ENCODE measurements at places on chromosomes 3 and 15.
A peak's percentile ranks its signal among the peaks of the same experiment; 100 is the strongest.

GRCh38 chr3:44955917-44956316 lies 20.1 kb downstream of the ZDHHC3 start:
- no peak for DNase-seq

GRCh38 chr3:25894101-25894500 lies 104.2 kb downstream of the OXSM start:
- DNase-seq: no peak

DNA sequence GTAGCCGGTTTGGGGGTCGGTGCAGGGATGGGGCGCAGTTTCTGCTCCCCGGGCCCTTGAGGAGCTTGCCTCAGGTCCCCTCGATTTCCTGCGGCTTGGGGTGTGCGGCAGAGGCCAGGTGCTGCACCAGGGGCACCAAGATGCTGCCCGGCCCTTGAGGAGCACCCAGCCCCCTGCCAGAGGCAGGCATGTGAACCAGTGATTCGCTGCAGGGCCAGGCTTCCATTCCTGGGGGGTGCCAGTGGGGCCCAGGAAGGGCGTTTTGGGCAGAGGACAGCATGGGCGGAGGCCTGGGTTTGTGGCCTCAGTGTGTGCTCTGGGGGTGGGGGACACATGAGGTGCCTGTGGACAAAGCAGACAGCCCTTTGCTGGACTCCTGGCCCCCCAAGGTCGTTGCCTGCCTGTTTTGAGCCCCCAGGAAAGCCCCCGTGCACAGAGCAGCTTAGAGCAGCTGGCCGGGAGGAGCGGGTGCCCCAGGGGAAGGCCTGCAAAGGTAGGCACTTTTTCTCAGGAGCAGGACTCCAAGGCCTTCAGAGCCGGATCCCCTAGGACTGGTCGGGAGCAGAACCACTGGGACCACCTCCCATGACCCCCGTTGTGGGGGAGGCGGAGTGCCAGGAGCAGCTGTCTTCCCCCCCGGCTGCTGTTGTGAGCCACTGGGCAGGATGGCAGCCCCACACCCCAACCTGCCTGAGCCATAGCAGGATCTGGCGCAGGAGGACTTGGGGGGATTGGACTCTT lies 1.6 kb downstream of the PLXNA1 start:
- no peak for DNase-seq

- DNase-seq: no peak
Observed at GRCh38 chr15:65767895-65768294, 24.2 kb downstream of the DENND4A start.

DNA sequence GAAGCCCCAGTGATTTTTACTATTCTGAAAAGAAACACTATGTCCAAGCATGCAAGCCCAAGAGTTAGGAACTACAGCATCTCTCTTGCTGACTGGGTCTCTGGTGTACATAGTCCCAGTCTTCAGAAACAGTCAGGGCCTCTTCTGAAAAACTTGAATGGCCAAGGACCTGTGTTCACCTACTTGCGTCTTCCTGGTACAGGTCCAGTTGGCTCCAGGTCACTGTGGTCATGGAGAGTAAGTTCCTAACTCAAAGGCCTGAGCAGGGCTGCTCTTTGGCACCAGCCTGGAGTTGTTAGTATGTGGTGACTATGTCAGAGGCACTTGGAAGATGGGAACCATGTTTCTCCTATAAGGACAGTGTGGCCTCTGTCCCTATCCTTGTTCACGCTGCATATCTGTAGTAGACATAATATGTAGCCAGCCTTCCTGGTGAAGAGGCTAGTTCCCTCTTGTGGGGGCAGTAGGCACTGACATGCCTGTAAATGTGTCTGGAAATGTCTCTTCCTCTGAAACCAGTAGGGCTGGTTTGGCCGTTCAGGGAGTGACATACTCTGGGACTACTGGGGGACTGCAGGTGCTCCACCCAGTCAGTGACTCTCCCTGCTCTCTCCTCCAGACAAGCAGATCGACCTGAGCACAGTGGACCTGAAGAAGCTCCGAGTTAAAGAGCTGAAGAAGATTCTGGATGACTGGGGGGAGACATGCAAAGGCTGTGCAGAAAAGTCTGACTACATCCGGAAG lies 2.6 kb upstream of the RBM15B start:
- DNase-seq: no peak

DNA sequence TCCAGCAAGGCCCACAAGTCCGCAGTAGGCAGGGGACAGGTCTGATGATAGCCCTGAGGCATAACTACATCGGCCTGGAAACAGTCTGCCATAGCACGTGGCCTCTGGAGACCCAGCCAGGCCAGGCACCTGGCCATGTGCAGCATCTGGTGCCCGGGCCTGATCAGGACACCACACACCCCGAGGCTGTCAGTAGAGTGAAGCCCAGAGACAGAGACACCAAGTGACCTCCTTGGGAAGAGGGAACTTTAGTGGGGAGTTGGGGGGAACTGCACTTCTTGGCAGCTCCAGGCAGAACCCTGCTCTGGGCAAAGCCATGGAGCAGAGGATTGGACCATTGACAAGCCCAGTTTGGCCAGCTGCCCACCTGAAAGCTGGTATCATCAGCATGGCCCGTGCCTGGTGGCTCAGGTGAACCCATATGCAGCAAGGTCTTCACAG lies 1.2 kb downstream of the SHISA5 start:
- DNase-seq: no peak

GRCh38 chr3:48057521-48057920 lies 41.3 kb upstream of the MAP4 start:
- DNase-seq: no peak

DNA sequence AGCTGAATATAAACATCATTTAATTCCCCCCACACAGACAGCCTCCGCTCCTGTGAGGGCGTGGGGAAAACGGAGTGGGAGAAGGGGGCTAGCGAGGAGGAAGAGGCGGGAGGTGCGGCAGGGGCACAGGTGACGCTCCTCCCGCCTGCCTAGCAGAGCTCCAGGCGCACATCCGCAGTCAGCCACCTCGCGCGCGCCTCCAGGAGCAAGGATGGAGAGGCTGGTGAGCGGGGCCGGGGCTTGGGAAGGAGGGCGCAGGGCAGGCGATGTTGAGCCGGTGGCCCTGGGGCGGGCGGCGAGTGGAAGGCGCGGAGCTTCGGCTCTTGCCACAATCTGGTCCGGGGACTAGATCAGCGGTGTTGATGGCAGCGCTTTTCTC lies at the start of gene CD200:
Gene CD200, plus strand, starts transcription at position 155 of the 379 bp plus-strand sequence. Its CDS starts 57 bp downstream, at position 212.
- DNase-seq: peak; percentile 83

- DNase-seq: no peak
Observed at GRCh38 chr3:163384383-163384782, 1693.9 kb downstream of the SI start.

DNA sequence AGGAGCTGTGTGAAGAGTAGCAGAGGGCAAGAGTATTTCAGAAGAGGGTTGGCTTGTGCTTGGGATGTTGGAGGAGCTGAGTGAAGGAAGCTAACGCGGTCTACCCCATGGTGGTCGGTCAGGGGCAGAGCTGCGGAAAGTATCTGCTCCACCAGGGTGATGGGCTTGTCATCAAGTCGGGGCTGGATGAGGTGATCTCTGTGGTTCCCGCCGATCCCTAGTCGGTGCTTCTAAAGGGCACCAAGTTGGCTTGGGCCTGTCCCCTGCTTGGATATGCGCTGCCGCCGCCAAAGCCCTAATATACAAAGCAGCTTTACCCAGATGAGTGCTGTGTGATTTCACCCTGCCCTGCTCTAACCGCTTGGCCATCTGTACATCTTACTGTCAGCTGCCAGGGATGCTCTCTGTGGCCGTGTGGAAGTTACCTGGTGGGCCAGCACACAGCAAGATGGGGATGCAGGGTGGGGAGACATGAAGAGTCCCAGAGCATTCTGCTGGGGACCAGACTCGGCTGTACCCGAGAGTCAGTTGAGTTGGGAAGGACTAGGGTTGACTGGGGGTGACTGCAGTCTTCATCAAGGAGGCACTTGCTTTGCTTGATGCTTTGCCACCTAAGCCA lies 226.1 kb upstream of the BHLHE40 start:
- DNase-seq: no peak

DNA sequence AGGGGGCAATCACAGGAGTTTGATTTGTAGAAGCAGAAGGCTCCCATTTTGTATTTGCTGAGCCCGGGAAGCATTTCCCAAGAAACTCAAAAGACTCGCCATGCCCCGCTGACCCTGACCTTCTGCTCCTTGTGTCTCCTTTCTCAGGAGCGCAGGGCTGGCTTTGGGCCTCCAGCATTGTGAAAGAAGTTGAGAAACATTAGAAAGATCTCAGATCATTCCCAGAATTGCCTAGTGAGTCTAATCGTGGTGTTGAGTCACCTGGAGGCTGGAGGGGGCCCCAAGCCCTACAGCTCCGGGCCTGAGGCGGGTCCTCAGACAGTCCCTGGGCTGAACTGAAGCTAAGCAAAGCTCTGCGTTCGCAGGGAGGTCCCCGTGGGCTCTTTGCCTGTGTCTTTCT lies 10.9 kb upstream of the PIGZ start:
- no peak for DNase-seq

DNA sequence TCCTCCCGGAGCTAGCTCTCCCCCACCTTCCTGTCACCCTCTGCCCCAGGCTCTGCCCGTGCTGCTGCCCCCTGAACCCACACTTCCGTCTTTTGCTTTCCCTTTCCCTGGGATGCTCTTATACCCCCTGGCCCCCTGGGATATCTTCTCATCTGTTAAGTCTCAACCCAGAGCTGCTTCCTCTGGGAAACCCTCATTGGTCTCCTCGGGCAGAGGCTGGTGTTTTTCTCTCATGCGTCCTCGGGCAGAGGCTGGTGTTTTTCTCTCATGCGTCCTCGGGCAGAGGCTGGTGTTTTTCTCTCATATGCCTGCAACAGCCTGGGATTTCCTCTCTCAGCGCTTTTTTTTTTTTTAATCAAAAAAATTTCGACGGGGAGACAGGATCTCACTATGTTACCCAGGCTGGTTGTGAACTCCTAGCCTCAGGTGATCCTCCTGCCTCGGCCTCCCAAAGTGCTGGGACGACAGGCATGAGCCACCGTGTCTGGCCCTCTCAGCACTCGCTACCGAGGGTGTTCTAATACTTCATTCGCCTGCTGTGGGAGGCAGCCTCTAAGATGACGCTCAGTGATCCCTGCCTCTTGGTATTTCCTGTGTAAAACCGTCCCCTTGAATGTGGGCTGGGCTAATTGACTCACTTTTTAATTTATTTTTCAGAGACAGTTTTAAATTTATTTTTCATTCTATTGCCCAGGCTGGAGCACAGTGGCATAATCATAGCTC lies 62.7 kb upstream of the TFRC start:
- DNase-seq: no peak

GRCh38 chr3:1506090-1506489 lies 413.3 kb downstream of the CNTN6 start:
- no peak for DNase-seq

GRCh38 chr3:168116279-168116678 lies 20.6 kb upstream of the GOLIM4 start:
- no peak for DNase-seq

- DNase-seq: no peak
Observed at GRCh38 chr3:56796202-56796601, 5.5 kb downstream of the ARHGEF3 start.

DNA sequence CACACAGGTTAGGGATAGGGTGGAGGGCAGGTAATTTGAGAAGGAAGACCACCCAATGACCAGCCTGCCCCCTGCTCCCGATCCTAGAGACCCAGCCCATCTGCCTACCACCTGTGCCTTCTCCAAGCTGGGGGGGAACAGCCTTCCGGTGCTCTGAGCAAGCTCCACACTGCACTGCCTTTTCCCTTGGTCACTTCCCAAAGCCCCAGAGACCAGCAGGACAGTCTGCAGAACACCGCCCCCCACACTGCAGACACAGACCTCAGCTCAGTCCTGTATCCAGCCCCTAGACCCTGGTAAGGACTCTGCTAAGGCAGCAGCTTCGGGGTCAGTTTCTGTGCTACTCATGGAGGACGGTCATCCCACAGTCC lies 156.9 kb downstream of the MEGF11 start:
- DNase-seq: no peak

- no peak for DNase-seq
Observed at GRCh38 chr15:78951841-78952238, 7.0 kb upstream of the CTSH start.

DNA sequence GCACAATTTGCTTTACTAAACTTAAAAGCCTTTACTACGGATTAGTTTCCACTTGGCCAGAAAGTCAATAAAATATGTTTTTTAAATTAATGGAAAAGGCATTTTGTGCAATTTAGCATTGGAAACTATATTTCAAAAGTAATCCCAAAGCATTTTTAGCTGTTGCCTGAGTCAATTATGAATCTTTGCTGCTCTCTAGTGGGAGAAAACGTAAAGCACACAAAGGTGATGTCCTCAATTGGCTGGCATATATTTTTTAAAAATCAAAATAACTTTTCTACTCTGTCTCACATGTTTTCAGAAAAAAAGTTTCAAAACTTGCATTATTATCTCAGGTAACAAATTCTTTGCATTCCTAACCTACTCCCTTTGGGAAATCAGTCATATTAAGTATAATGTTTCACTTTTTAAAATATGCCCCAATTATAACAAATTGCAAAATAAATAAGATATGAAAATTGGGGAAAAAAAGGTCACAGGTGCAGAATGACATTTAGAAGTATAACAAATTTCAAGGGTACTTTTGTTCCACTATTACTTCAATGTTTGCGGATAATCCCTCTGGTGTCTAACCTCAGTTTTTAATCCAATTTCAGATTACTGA lies 47.2 kb upstream of the TEX55 start:
- no peak for DNase-seq

DNA sequence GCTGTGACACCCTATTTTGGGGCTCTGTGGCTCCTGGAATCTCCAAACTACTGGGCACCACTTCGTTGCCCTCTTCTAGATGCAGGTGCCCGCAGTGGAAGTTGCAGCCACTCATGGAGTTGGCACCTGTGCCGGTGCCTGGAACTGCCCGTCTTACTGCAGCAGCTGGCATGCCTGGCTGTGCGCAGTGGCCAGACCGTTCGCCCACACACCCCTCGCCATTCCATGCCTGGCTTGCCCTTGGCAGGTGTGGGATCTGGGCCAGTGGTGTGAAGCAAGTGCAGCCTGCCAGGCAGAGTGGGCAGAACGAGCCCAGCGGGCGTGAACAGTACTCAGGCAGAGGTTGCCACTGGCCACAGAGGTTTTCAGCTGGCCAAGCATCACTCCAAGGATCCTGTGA lies 1286.7 kb downstream of the ROBO1 start:
- no peak for DNase-seq

DNA sequence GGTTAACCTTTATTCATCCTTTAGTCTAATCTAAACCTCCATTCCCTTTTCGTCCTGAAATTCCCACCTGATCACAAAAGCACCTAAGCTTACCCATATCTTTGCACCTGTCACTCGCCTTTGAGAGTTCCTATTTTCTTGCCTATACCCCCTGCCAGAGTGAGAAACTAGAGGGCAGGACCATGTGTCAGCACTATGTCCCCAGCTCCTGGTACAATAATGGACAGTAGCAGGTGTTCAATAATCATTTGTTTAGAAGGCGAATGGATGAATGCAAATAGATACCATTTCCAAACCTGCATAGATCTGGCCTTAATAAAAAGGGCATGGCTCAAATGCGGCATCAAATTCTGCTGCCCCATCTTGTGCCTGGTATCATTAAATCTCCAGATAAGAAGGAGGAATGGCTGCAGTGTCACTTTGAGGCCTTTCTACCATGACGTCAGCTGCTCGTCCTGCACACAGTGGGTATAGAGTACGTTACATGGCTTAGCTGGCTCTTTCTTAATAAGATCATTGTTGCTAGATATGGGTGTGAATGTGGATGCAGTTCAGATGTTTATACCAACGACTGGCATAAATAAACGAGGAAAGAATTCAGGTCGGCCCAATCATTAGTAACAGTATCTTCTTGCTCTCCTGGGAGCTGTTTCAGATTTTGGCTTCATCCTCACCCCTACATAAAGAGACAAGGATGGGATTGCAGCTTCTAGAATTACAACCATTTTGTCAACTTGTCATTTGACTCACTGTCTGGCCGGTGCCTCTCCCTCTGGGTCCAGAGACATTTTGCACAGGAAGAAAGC lies 148.7 kb downstream of the RORA start:
- no peak for DNase-seq

Data from nucleus accumbens (tissue), 56 donors.